ENCODE measurements at places on chromosomes 3 and 15. TPM values are rescaled to one million over a fixed set of nuclear protein-coding genes. Genes with fewer than 3 reads are reported as not detected.

DNA sequence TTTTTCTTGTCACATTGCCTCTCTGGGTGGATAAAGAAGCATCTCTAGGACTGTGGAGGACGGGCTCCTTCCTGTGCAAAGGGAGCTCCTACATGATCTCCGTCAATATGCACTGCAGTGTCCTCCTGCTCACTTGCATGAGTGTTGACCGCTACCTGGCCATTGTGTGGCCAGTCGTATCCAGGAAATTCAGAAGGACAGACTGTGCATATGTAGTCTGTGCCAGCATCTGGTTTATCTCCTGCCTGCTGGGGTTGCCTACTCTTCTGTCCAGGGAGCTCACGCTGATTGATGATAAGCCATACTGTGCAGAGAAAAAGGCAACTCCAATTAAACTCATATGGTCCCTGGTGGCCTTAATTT, 478 bp downstream of the GPR15 start:
- no peak for DNase-seq
- no peaks in the 10 kb centered on the region for H3K4me1 ChIP-seq
- H3K4me3 ChIP-seq = no peak overlapping the region

- H3K27me3 ChIP-seq = no peaks in the 10 kb centered on the region
- no peaks in the 10 kb centered on the region for H3K4me1 ChIP-seq
- no peak overlapping the region for H3K27ac ChIP-seq
- no peak overlapping the region for H3K4me3 ChIP-seq
- H3K36me3 ChIP-seq = no peaks in the 10 kb centered on the region
- no peak for DNase-seq
Measured at GRCh38 chr15:60414016-60414682, 16.4 kb upstream of the ANXA2 start.

GRCh38 chr3:163878396-163878795, 1199.9 kb downstream of the SI start:
- H3K4me3 ChIP-seq = no peak overlapping the region
- DNase-seq = peak; percentile 54
- H3K27me3 ChIP-seq = no peaks in the 10 kb centered on the region
- peaks cover 10% of the 10 kb centered on the region for H3K36me3 ChIP-seq
- H3K4me1 ChIP-seq = no peaks in the 10 kb centered on the region

DNA sequence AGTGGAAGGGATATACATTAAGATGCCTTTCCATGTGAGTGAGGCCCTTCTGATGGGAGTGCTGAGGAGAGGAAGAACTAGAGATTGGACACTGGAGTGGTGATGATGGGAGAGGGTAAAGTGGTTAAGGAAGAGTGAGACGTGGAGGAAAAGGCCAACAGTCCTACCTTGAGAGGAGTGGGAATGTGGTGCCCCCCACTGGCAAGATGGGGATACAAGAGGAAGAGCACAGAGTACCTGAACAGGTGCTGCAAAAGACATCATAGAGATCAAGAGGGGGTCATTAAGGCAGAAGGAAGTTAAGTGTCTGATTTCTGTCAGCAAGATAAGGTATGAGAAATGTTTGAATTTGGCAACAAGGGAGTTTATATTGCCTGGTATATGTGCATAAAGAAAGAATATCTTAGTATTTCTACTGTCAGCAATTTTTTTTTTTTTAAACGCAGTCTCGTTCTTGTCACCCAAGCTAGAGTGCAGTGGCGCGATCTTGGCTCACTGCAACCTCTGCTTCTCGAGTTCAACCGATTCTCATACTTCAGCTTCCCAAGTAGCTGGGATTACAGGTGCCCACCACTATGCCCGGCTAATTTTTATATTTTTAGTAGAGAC, 34.0 kb downstream of the ARIH2 start:
- no peak overlapping the region for H3K4me3 ChIP-seq
- 0 out of 2 replicates have a peak, but pooled peaks cover 5% of the 10 kb centered on the region for H3K36me3 ChIP-seq
- DNase-seq = peak; percentile 85
- peaks cover 12% of the 10 kb centered on the region for H3K4me1 ChIP-seq
- H3K27me3 ChIP-seq = no peaks in the 10 kb centered on the region

GRCh38 chr3:157982359-157982758, 123.9 kb downstream of the SHOX2 start:
- DNase-seq = no peak
- H3K36me3 ChIP-seq = no peaks in the 10 kb centered on the region
- H3K4me1 ChIP-seq = no peaks in the 10 kb centered on the region
- no peak overlapping the region for H3K27ac ChIP-seq

DNA sequence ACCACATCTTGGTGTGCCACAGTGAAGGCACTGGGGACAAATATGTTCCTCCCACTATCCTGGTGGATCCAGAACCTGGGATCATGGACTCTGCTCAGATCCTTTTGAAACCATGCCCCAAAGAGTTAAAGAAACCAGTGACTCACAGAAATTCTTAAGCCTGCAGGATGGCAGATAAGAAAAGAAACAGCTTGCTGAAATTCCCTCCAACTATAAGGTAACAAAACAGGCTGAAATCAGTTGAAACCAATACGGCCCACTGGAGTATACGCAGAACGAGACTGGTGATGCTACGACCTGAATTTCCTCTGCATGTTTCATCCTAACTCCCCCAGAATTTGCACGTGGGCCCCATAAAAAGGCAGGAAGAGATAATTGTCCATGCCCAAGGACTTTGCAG, 209.6 kb downstream of the TJP1 start:
- no peaks in the 10 kb centered on the region for H3K27me3 ChIP-seq
- H3K27ac ChIP-seq = peak overlapping the region; percentile 24
- peak; percentile 3 for DNase-seq
- no peak overlapping the region for H3K4me3 ChIP-seq

GRCh38 chr15:89377024-89377841, 42.6 kb upstream of the POLG start:
- H3K27me3 ChIP-seq = peaks cover 100% of the 10 kb centered on the region
- peak; percentile 46 for DNase-seq
- H3K36me3 ChIP-seq = peaks cover 5% of the 10 kb centered on the region
- no peak overlapping the region for H3K27ac ChIP-seq
- peaks cover 57% of the 10 kb centered on the region for H3K4me1 ChIP-seq

DNA sequence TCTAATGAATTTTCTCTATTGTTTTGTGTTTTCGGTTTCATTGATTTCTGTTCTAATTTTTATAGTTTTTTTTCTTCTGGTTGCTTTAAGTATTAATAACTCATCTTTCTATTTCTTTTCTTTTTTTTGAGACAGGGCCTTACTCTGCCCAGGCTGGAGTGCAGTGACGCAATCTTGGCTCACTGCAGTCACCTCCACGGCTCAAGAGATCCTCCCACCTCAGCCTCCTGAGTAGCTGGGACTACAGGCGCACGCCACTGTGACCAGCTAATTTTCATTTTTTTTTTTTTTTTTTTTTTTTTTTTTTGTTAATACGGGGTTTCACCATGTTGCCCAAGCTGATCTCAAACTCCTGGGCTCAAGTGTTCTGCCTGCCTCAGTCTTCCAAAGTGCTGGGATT, 14.5 kb downstream of the KBTBD8 start:
- peaks cover 20% of the 10 kb centered on the region for H3K4me1 ChIP-seq
- no peak overlapping the region for H3K4me3 ChIP-seq
- H3K27me3 ChIP-seq = no peaks in the 10 kb centered on the region

TEX264 gene
- polyA plus RNA-seq = 9.7 TPM

PRSS50 gene
- 0.60 TPM for polyA plus RNA-seq

PAQR5 gene
- 8.7 TPM for polyA plus RNA-seq

DAPK2 gene
- 2.2 TPM for polyA plus RNA-seq

RBSN gene
- polyA plus RNA-seq = 10.8 TPM

GRK7 gene
- not detected for polyA plus RNA-seq

FOXB1 gene
- 5.4 TPM for polyA plus RNA-seq
